ENCODE measurements at places on chromosomes 12 and 14.

DNA sequence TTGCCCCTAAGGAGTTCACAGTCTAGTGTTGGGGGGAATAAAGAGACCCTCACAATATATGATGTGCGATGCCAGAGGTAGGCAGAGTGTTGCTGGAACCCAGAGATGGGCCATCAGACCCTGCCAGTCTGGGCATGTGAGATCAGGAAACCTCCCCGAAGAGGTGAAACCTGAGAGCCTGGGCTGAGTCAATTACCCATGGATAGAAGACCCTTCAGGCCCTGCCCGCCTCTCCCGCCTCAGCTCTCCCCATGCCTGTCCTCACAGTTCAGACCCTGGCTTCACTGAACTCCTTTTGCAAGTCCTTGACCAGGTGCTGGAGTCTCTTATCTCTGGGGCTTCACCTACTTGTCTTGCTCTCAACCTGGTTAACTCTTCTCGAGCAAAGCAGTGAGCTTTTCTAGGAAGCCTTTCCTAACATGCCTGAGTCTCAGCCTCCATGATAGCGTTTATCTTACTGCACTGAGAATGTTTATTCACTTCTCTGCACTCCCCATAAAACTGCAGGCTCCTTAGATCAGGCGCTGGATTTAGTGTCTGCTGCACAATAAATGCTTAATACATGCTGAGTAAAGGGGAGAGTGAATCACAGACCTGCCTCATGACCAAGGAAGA, 19.6 kb downstream of the ALDH1L2 start:
- no peak for DNase-seq

DNA sequence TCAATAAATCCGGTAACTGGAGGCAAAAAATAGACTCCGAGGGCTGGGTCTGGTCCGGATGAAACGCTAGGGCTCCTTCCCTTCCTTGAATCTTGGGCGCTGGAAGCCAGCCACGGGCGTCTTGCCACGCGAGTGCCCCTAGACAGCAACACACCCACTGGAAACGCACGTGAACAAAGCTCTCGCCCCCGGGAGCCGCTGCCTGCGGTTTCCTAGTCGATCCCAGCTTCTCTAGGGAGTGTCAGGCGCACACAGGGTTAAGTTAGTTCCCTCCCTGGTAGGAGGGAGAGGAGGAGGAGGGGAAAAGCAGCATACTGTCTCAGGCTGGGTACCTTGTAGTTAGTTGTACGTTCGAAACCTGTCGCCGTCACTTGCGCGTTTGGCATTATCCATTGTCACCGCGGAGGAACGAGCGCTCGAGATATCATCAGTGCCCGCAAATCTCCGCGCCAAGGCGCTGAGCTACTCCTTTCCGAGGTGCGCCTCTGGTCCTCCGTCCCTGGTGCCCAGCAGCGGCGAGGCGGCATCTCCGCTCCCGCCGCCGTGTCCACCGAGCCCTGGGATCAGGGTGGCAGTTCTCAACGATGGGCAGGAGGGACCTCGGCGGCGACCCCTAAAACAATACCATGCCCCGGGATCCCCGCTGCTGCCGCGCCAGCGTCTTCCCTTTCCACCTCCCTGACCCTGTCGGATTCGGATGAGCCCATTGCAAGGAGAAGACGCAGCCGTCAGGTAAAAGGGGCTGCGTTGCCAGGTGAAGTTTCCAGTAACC, at the start of gene FLRT2:
Gene FLRT2 (plus strand): TSS at position 342 of the 772 bp plus-strand sequence. CDS start 91,371 bp downstream, outside the sequence.
- no peak for DNase-seq

GRCh38 chr12:98644433-98644711, 216 bp downstream of the IKBIP start:
- DNase-seq: peak; percentile 79

- no peak for DNase-seq
These were observed 281.6 kb upstream of the NPAS3 start for GRCh38 chr14:32657081-32657480.

DNA sequence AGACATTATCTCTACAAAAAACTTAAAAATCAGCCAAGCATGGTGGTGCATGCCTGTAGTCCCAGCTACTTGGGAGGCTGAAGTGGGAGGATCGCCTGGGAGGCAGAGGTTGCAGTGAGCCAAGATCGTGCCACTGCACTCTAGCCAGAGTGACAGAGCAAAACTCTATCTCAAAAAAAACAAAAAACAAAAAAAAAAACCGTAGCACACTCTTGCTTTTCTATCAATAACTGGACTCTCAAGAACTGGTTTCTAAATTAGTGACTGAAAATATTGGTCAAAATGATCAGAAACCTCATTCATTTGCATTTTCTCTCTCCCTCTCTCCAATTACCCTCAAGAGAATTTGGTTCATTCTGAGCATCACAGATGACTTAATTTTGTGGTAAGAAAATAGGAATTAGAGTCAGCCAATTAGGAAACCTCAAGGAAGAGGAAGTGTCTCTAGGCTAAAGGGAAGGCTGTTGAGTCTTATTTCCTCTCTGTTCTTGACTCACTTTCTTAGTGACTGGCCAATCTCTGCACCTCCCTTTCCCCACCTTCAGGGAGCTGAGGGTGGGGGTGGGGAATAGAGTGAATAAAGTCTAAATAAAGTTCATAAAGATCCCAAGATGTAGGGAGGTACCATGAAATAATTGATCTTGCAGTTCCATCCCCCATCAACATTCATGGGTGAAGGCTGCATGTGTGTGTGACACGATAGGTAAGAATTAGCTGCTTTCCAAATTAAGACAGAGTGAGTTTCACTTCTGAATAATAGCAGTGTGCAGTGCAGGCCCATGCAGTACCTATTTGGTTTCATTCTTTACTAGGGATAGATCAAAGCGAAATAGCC, 6.8 kb upstream of the PSMA6 start:
- no peak for DNase-seq

DNA sequence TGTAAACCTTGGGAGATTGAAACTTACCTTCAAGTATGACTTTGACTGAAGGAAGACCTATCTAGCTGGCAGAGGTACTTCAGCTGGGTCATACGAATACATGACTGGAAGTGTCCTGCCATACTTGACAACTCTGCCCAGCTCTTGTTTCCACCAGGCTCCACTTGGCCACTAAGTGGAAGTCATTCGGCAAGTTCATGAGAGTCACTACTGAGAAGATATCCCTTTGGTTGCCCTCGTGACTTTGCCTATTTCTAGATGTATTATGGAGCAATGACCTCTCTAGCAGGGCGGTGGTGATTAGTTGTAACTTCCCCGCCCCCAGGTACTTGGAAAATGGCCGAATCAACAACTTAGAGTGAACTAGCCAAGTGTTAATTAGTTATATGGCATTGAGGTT, 8.6 kb upstream of the CACNA1C start:
- no peak for DNase-seq

GRCh38 chr14:95690815-95691214, 4.6 kb downstream of the TCL1B start:
- no peak for DNase-seq

DNA sequence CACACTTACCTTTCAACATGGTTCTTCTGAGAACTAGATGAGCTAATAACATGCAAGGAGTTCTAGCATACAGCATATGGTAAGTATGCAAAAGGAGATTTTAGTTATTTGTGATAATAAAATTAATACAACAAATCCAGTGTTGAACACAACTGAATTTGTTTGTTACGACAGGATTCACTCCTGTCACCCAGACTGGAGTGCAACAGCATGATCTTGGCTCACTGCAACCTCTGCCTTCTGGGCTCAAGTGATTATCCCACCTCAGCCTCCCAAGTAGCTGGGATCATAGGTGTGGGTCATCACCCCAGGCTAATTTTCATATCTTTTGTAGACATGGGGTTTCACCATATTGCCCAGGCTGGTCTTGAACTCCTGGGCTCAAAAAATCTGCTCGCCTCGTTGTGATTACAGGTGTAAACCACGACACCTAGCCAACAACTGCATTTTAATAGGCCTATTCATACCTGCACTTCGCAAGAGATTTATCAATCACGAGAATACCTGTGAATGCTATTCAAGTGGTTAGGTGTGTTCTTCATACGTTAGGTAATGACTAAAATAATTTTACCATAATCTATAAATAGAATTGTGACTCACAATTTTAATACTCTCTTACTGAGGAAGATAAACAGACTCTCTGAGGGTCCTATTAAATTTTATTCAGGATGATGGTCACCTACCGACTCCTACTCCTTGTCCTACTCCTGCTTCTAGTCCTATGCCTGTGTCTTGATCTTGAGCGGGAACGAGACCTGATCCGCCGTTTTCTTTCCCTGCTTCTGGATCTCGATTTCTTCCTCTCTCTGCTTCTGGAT, 10.0 kb downstream of the RSRC2 start:
- no peak for DNase-seq

- no peak for DNase-seq
These were observed 169.4 kb upstream of the PLEKHG7 start for GRCh38 chr12:92533280-92533890.

DNA sequence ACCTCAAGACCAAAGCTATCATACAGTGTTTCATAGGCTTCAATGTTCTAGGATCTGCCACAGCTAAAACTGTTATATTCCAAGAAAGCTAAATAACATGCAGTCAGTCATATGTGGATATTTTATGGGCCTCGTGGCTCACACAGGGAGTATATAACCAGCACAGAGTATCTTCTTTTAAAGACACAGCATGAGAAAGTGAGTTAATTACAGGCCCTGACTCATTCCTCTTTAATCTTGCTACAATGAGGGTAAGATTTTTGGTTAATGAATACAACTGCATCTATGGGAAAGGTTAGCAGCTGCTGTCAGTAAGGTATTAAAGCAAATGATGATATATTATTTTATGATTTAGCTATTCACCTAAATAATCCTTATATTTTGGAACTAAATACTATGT, 111.0 kb downstream of the TRAFD1 start:
- DNase-seq: no peak

Measured in type B pancreatic cell (in vitro differentiated cells).